Activated T-helper 17 cell treated with anti-CD3 and anti-CD28 coated beads, Interleukin-2, amount 50 U/mL, for 72 hours (primary cell): ENCODE measurements at places on chromosomes 2 and 18.

GRCh38 chr2:40098786-40099470, 319.9 kb upstream of the THUMPD2 start:
- ATAC-seq: no peak

GRCh38 chr18:74784752-74785151, 187.1 kb downstream of the ZNF407 start:
- ATAC-seq: no peak

GRCh38 chr2:43950383-43951008, 45.3 kb downstream of the LRPPRC start:
- no peak for ATAC-seq

DNA sequence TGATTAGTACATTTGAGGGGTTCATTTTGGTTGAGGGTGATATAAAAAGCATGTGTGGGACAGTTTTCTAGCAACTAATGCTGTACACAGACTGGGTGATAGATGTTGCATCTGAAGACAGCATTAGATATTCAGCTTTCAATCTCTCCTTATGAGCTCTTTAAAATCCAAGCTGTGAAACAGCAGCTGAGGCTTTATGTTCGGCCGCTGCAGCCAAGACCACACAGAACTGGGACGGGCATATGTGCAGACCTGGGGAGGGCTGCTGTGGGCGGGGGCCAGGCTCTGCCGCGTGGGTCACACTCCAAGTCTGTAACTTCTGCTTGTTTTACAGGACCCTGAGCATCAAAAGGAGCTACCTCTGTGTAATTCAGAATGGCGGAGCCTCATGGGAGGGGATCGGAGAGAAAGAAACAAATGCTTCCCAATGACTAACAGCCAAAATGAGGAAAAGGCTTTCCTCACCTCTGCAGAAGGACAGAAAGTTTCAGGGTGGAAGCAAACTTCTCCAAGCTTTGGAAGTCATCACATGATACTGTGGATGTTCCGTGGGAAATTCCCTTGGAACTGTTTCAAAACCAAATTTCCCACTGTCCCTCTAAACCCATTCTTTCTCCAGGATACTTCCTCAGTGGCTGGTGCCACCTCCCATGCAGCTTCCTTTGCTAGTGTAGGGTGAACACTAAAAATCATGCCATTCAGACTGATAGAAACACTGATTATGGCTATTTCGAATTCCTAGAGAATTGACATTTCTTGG, 711.9 kb upstream of the ID2 start:
- no peak for ATAC-seq

DNA sequence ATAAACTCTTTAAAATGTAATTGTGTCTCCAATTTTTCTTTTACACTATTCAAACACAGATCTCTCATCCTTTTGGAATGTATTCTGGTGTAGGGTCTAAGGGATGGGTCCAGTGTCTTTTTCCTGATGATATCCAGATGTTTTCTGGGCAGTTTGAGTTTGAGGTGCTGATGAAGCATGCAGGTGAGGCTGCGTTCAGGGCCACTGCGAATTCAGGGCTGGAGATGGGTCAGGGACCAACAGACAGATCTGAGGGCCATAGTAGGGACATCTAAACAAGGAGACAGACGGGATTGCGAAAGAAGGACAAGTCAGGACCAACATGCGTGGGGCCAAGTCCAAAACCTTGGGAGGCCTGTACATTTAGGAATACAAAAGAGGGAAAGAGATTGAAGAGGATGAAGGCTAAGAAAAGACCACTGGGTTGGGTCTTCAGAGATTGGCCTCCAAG, 70.2 kb downstream of the ACAA2 start:
- no peak for ATAC-seq
